ENCODE measurements at places on chromosomes 11 and 22.

DNA sequence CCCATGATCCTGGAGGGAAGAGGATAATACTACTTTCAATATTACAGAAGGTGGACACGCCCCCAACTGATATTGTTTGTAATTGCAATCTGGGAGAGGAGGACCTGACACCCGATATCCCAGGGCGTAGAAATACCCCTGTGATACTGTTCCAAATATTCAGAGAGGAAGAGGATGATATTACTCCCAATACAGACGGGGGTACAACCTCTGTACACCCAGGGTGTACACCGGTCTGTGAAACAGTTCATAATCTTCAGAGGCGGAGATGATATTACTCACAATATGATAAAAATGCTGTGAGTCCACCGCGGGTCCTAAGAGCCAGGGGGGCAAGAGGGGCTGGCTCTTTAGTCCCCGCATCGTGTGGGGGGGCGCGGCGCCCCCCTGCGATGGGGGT is 57.2 kb upstream of the ALDH3B2 start:
- DNase-seq = no peak

GRCh38 chr22:42035256-42035655 is 35.4 kb downstream of the NAGA start:
- DNase-seq = no peak

GRCh38 chr11:77422687-77423086 is 51.2 kb downstream of the PAK1 start:
- no peak for DNase-seq

- DNase-seq = no peak
Measured at GRCh38 chr11:59218893-59219292, 6.2 kb upstream of the MPEG1 start.

DNA sequence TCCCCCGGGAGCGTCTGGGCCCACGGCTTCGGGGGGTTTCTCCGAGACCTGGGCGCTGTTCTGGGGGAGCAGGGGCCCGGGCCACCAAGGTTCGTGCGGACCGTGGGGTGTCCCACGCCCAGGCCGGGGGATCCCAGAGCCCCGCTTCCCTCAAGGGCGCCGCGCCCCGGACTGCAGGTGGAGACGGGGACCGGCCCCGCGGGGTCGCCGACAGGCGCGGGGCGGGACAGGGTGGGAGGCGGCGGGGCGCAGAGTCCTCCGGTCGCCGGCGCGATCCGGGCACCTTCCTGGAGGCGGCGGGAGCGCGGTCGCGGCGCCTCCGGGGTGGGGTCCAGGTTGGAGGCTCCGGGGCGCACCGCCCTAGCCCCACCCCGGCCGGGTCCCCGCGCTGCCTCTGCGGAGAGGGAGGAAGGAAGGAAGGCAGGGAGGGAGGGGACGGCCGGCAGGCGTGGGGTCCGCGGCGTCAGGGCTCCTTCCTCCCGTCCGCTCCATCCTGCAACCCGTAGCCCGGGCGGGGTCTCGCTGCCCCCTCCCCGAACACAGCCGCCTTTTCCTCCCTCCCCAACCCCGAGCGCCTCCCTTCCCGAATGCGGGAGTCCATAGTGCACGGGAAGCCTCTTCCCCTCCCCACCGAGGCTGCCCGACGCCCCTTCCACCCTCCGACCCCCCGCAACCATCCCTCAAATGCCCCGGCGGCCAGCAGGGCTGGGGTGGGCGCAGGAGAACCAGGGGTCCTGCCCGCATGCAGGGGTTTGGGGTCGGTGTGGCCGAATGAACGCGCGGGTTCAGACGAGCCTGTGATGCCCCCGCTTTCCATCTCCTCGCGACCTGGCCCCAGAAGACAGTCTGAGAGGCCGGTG is 4.3 kb upstream of the ZBED4 start:
- no peak for DNase-seq

- DNase-seq = no peak
Measured at GRCh38 chr11:36041988-36042611, 98.2 kb downstream of the LDLRAD3 start.

- no peak for DNase-seq
Measured at GRCh38 chr11:15941206-15941770, 415.1 kb downstream of the SOX6 start.

- no peak for DNase-seq
Measured at GRCh38 chr22:35231585-35232084, 25.7 kb upstream of the HMGXB4 start.

DNA sequence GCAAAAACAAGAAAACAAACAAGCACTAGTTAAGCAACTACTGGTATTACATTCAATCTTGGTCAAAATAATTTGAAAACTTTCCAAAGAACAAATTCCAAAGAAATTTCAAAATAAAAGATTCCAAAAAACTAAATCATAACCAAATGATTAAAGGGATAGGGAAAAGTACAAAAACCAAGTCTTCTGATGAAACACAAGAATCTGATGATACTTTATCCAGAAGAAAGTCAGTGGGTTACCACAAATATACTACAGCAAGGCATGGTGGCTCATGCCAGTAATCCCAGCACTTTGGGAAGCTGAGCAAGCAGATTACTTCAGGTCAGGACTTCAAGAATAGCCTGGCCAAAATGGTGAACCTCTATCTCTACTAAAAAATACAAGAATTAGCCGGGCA is 59.1 kb downstream of the NUP98 start:
- no peak for DNase-seq

GRCh38 chr11:2794968-2795322 is 90.6 kb downstream of the CDKN1C start:
- peak; percentile 64 for DNase-seq

GRCh38 chr11:47778878-47779483 is 11.8 kb upstream of the FNBP4 start:
- no peak for DNase-seq

GRCh38 chr11:111148121-111148520 is 97.4 kb upstream of the POU2AF2 start:
- no peak for DNase-seq

GRCh38 chr11:118661425-118662301 is 17.8 kb downstream of the TREH start:
- DNase-seq = no peak

GRCh38 chr11:19374151-19374569 is 133.4 kb upstream of the E2F8 start:
- no peak for DNase-seq

DNA sequence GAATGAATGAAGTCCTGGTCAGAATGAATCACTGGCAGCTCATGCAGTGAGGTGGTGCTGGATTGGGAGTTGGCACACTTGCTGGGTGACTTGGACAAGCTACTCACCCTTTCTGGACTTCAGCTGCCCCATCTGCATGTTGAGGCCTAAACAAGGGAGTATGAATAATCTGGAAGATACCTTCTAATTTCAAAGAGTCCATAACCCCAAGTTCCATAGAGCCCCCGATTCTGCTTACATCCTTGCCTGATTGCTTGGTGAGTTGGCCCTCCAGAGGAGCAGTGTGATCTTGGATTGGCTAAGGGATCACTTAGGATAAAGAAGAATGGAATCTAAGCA is 18.3 kb upstream of the ACCSL start:
- no peak for DNase-seq

DNA sequence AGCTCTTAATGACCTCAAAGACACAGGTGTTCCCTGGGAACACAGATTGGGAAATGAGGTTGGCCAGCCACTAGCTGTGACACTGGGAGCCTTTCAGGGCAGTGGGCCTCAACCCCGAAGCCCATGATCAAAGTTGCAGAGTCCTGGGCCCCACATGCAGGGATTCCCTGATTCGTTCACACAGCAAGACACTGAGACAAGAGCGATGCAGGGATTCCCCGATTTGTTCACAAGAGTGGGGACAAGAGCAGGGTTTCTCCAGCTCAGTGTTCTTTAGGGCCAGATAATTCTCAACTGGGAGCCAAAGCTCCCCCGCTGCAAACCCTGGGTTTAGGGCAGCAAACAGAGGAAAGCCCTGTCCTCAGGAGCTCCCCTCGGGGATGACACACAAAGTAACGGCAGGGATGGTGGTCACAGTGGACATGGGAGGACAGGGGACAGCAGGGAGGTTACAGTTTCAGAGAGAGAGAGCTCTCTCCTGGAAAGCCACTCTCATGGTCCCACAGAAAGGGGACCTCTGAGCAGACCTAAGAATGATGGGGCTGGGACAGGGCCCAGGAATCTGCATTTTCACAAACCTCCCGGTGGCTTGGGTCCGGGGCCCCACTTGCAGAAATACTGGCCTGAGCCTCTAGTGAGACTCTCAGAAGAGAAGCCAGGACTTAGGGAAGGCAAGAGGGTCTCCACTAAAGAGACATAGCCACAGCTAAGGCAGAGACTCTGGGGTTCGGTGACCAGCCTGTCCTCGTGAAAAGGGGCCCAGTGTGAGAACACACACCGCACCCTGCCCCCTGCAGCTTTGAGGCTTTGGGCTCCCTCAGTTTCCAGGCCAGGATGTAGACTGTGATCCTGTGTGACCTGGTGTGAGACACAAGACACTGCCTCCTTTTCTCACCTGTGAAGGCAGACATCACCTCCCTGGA is 7.4 kb upstream of the GNAZ start:
- DNase-seq = no peak

- DNase-seq = no peak
Measured at GRCh38 chr11:73542175-73542574, 55.7 kb downstream of the FAM168A start.

DNA sequence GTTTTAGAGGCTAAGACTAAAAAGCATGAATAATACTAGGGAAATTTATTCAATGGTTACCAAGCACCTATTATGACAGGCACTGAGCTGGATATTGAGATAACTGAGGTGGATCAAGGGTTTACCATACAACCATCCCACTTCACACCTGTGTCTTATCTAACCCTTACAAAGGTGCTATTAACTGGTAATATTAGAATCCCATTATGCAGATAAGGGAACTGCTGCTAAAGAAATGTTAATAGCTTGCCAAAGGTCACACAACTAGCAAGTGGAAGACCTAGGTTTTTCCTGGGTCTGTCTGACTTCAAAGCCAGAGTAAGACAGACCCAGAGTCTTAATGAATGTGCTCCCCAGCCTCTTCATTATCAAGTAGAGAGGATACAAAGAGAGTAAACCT is 21.1 kb upstream of the VSTM5 start:
- DNase-seq = no peak

DNA sequence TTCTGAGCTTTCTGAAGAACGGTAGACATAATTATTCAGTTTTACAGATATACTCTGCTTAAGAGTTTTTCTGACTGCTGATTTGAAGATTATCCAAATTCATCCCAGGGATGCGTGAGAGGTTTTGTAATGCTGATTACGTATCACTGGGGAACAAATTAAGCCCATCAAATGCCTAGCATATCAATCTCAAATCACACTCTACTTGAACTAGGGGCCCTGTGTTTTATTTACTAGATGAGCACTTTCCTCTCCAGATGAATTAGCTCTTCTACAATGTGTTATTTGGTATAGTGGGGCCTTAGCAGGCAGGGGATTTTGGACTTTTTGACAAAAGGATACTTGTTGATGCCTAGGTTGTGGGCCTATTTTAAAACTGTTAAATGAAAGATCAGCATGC is 177.9 kb downstream of the JRKL start:
- DNase-seq = no peak

DNA sequence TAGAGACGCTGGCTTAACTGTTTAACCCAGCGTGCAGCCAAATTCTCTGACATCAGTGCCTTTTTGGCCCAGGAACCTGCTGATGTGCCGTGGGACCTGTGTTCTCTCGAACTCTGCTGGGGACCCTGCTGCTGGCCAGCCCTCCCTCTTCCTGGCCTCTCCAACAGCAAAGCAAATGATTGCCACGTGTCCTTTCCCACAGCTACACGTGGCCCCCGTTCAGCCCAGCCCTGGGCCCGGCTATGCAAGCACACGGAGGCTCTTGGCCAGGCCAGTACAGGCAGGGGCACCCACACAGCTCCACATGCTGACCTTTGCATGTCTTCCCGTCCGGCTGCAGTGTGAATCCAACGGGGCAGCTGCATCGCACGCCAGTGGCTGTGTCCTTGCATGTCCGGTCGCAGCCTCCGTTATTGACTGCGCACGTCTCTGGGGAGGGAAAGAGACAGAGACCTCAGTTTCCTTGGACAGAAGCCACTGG is 51.6 kb upstream of the TTLL12 start:
- no peak for DNase-seq

GRCh38 chr22:22685586-22685985 is 41.2 kb downstream of the GGTLC2 start:
- peak; percentile 37 for DNase-seq

Data from sigmoid colon (tissue), 7 donors.